Muscle of leg (tissue), 16 donors: ENCODE measurements at places on chromosomes 12 and 14. TPM values are rescaled to one million over a fixed set of nuclear protein-coding genes. Genes with fewer than 3 reads are reported as not detected.

Gene SLC15A5
- not detected for total RNA-seq

Gene GSKIP
- total RNA-seq, result 16.2 TPM

Gene RIN3
- 4.3 TPM for total RNA-seq

DNA sequence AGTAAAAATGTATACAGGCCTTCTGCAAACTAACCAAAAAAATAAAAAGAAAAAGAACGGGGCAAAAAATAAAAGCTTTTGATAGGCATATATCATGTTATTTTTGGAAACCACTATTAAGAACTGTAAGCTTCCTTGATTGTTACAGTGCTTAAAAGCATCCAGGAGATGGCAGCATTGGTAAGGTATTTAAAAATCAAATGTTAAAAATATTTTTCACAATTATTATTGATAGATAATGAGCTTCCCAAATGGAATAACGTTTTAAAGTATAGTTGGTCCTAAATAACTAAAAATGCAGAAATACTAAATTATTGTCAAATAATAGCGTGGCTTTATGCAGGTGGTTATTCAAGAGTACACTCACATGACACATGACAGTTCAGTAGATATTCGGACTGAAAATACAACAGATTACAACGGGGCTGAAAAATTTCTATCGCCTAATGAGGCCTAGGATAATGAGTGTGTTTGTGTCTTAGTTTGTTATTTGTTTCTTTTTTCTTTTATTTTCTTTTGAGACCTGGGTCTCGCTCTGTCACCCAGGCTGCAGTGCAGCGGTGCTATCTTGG is 127.2 kb upstream of the ATF7IP start:
- no peaks in the 10 kb centered on the region for H3K36me3 ChIP-seq
- DNase-seq, result no peak
- no peaks in the 10 kb centered on the region for H3K27me3 ChIP-seq
- H3K27ac ChIP-seq, result no peak overlapping the region
- H3K4me1 ChIP-seq, result no peaks in the 10 kb centered on the region
- no peak overlapping the region for H3K4me3 ChIP-seq

DNA sequence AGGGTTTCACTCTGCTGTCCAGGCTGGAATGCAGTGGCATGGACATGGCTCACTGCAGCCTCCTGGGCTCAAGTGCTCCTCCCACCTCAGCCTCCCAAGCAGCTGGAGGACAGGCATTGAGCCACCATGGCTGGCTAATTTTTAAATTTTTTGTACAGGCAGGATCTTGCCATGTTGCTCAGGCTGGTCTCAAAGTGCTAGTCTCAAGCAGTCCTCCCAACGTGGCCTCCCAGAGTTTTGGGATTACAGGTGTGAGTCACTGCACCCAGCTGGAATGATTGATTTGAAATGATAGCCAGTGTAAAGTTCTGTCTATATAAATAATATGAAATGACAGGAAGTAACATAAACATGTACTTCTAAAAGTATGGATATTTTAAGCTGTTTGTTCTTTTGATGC is 172.7 kb downstream of the FUT8 start:
- no peak overlapping the region for H3K27ac ChIP-seq
- DNase-seq, result no peak
- H3K36me3 ChIP-seq, result no peaks in the 10 kb centered on the region

Gene RFX4
- 0.09 TPM for total RNA-seq

GRCh38 chr12:79659961-79660431 is 30.8 kb downstream of the PAWR start:
- H3K27ac ChIP-seq, result no peak overlapping the region
- H3K4me1 ChIP-seq, result no peaks in the 10 kb centered on the region
- DNase-seq, result peak; percentile 3
- no peaks in the 10 kb centered on the region for H3K36me3 ChIP-seq
- no peak overlapping the region for H3K4me3 ChIP-seq

- H3K4me1 ChIP-seq, result peaks cover 50% of the 10 kb centered on the region
- H3K36me3 ChIP-seq, result peaks cover 4% of the 10 kb centered on the region
Observed at GRCh38 chr12:50059440-50060119, 2.2 kb downstream of the ASIC1 start.

DNA sequence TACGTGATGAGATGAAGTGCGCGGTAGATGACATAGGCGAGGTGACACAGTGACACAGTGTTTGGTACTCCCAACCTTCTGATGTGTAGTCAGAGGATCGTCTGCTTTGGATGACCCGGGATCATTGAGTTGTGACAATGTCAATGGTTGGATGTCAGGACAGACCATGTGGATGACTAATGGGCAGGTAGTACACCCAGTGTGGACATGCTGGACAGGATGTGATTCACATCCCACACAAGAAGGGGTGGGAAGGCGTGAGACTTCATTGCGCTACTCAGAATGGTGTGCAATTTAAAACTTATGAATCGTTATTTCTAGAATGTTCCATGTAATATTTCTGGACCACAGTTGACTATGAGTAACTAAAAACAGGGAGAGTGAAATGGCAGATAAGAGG is 23.8 kb downstream of the MAP3K9 start:
- DNase-seq, result no peak
- no peak overlapping the region for H3K4me3 ChIP-seq
- no peak overlapping the region for H3K27ac ChIP-seq
- H3K27me3 ChIP-seq, result no peaks in the 10 kb centered on the region
- H3K4me1 ChIP-seq, result peaks cover 10% of the 10 kb centered on the region

- peaks cover 9% of the 10 kb centered on the region for H3K36me3 ChIP-seq
- H3K4me3 ChIP-seq, result no peak within 1 kb of the TSS
- no peak within 1 kb of the TSS for H3K27ac ChIP-seq
- H3K4me1 ChIP-seq, result no peaks in the 10 kb centered on the region
Observed at GRCh38 chr12:95996034-95996658, at the start of gene HAL. TSS of gene HAL (minus strand) at chr12:95996344. CDS start at chr12:95995910, 434 bp downstream.

Gene SIX4
- 24.6 TPM for total RNA-seq

GRCh38 chr14:64509036-64509435 is 4.5 kb downstream of the ZBTB1 start:
- no peaks in the 10 kb centered on the region for H3K27me3 ChIP-seq
- H3K27ac ChIP-seq, result no peak overlapping the region
- DNase-seq, result no peak
- H3K4me1 ChIP-seq, result peaks cover 7% of the 10 kb centered on the region
- H3K4me3 ChIP-seq, result no peak overlapping the region
- H3K36me3 ChIP-seq, result no peaks in the 10 kb centered on the region

DNA sequence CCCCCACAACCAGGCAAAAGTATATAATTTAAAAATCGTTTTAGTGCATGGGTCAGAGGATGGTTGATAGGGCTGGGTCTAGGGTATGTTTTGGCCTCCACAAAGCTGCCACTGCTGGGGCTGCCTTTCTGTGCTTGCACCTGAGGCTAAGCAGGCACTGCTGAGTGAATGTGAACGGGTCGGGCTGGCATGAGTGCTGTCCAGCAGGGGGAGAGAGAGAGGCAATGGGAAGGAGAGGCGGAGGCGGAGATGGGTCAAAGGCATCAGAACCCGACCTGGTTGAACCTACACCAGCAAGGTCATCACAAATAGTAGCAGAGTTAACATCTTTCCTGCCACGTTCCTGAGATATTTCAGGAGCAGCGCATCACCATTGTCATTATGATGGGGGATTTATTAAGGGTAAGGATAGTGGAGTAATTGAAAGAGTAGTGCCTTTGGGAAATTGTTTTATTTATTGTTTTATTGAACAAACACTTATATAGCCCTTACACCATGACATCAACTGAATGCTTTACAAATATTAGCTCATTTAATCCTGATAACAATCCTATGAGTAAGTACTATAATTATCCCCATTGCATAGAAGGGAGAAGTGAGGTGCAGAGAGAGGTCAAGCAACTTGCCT is 5.8 kb upstream of the NRXN3 start:
- H3K4me1 ChIP-seq, result no peaks in the 10 kb centered on the region
- H3K27me3 ChIP-seq, result no peaks in the 10 kb centered on the region
- no peak for DNase-seq
- no peak overlapping the region for H3K27ac ChIP-seq
- no peak overlapping the region for H3K4me3 ChIP-seq
- H3K36me3 ChIP-seq, result no peaks in the 10 kb centered on the region

DNA sequence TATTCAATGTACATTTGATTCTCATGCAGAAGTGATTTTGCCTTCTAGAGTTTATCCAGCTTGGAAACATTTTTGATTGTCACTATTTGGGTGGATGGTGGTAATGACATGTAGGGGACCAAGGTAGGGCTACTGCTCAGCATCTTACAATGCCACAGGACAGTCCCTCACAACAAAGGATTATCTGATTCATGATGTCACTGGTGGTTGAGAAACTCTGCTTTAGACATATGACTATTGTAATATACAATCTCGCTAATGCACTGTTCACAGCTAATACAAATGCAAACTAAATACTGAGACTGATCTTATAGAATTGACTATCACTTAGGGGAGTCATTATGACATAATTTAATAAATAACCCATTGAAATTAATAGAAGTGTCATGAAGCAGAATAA is 60.4 kb upstream of the BTG1 start:
- no peaks in the 10 kb centered on the region for H3K36me3 ChIP-seq
- H3K4me1 ChIP-seq, result peaks cover 3% of the 10 kb centered on the region
- no peak overlapping the region for H3K4me3 ChIP-seq
- no peaks in the 10 kb centered on the region for H3K27me3 ChIP-seq
- DNase-seq, result no peak

Gene TAS2R20
- total RNA-seq, result 2.5 TPM

Gene BRI3BP
- total RNA-seq, result 2.5 TPM

DNA sequence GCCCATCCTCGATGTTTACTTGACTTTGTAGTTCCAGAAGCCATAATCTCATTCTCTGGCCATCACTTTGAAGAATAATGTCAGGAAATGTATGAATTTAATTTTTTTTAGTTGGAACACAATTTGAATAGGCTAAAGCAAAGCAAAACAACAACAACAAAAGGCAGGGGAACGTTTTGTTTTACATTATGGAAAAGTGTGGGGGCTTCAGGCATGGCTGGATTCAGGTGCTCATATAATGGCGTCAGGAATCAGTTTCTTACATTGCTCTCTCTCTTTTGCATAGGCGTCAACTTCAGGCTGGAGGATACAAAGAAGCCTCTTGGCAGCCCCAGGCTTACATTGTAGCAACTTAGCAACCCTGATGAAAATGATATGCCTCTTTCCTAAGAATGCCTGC is 13.1 kb upstream of the RPH3A start:
- H3K27me3 ChIP-seq, result no peaks in the 10 kb centered on the region
- H3K36me3 ChIP-seq, result no peaks in the 10 kb centered on the region
- H3K27ac ChIP-seq, result no peak overlapping the region
- no peak for DNase-seq

GRCh38 chr12:115185506-115185905 is 501.5 kb upstream of the TBX3 start:
- no peak overlapping the region for H3K4me3 ChIP-seq
- H3K27ac ChIP-seq, result no peak overlapping the region
- H3K4me1 ChIP-seq, result peaks cover 5% of the 10 kb centered on the region
- no peaks in the 10 kb centered on the region for H3K27me3 ChIP-seq
- DNase-seq, result no peak

Gene KIF21A
- total RNA-seq, result 4.0 TPM

- H3K4me1 ChIP-seq, result no peaks in the 10 kb centered on the region
- H3K27ac ChIP-seq, result no peak overlapping the region
- H3K36me3 ChIP-seq, result no peaks in the 10 kb centered on the region
- H3K4me3 ChIP-seq, result no peak overlapping the region
- no peak for DNase-seq
Observed at GRCh38 chr14:77908847-77909246, 108.9 kb downstream of the ADCK1 start.

- H3K27ac ChIP-seq, result no peak overlapping the region
- H3K27me3 ChIP-seq, result no peaks in the 10 kb centered on the region
- DNase-seq, result no peak
- H3K4me1 ChIP-seq, result no peaks in the 10 kb centered on the region
Observed at GRCh38 chr12:15620741-15621539, 168.2 kb downstream of the EPS8 start.

- H3K4me3 ChIP-seq, result no peak overlapping the region
- DNase-seq, result no peak
- H3K27me3 ChIP-seq, result no peaks in the 10 kb centered on the region
- no peaks in the 10 kb centered on the region for H3K4me1 ChIP-seq
- no peaks in the 10 kb centered on the region for H3K36me3 ChIP-seq
Observed at GRCh38 chr12:122687086-122687485, 16.1 kb downstream of the HCAR2 start.

GRCh38 chr12:3732901-3733300 is 20.0 kb downstream of the CRACR2A start:
- no peak overlapping the region for H3K27ac ChIP-seq
- no peak overlapping the region for H3K4me3 ChIP-seq
- DNase-seq, result no peak
- H3K4me1 ChIP-seq, result peaks cover 5% of the 10 kb centered on the region

Gene OR4E2
- not detected for total RNA-seq
